ENCODE measurements at places on chromosomes 7 and 10.

GRCh38 chr7:70695795-70696083 is 436.2 kb upstream of the GALNT17 start:
- DNase-seq: no peak

- DNase-seq: no peak
Observed at GRCh38 chr10:113055458-113055857, 105.4 kb downstream of the TCF7L2 start.

- DNase-seq: no peak
Observed at GRCh38 chr7:81264116-81264515, 345.3 kb upstream of the SEMA3C start.

DNA sequence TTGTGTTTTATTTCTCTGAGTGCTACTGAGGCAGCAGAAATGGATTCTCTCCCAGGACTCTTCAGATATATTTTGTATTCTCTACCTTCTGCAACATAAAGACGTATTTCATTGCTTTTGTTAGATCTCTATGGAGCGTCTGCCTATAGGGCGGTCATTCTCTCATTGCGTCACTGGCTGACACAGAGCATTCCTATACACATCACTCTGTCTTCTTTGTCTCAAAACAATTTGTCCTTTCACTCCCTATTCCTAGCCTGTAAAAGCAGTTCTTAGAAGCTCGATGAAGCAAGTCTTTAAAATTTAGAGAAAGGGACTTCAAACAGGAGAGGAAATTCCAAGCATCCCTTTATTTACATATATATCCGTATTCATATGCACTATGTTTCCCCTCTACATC is 120.6 kb downstream of the CPED1 start:
- no peak for DNase-seq

Data from breast epithelium (tissue), 4 donors.